ENCODE measurements at places on chromosomes 5 and 9.
A peak's percentile ranks its signal among the peaks of the same experiment; 100 is the strongest.

DNA sequence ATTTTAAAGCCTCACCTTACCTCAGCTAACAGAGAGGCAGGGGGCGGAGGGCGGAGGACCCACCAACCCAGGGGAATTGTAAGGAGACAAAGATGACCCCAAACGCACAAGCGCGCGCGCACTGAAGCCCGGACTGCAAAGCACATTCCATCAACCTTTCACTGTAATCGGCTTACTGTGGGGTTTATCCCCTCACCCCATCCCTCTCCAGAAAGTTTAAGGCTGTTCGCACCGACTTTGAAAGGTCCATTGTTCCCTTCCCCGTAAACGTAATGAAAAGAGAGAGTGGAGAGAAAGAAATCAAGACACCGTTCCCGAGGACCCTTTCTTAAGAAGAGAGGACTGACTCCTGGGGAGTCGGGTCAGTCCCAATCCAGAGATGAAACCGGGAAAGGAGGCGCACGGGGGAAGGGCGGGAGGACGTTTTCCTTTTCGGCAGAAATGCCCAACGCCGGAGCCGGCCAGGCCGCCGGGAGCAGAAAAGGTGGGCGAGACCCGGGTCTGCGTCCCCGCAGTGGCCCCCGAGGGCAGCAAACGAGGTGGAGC, 464 bp downstream of the CEMIP2 start:
- no peak for DNase-seq

DNA sequence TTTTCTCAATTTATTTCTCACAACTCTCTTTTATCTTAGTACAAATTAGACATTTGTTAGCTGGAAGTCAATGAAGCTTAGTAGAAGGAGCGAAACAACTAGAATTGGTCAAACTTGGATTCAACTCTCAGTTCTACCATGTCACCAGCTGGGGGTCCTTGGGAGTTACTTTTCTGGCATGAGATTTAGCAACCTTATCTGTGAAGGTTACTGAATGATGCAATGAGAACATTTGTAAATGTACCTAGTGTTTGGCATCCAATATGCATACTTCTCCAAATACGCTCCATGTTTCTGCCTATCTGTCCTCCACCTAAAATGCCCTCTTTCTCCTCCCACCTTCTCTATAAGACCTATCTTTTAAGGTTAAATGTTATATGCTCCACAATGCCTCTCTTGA, 6.3 kb downstream of the HNRNPA0 start:
- DNase-seq: no peak

DNA sequence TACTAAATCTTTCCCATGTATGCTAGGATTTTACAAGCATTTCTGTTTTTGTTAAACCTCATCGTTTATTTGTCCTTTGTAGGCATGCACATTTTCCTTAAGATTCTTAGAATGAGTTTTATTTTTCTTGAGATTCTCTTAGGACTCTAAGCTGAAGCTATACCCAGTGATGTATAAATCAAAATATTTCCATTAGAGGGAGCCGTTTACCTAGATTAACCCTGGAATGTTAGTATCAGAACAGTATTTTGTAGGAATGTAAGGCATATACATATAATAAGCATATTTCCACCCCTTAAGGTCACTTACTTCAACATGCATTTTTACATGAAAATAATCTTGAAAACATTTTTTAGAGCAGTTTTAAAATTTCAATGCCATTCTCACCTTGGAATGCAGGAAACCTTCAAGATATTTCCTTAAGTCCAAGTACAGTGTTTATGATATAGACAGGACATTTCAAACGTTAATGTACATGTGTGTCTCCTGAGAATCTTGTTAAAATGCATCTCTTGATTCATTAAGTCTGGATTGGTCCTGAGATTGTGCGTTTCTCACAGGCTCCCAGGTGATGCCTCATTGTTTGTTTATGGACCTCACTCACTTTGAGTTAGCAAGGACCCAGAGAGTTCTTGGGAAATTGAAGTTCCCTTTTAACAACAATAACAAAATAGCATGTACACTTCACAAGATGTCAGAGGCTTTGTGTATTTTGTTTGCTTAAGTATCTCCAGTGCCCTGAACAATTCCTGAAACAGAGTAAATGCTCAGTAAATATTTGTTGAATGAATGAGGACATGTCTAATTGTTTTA, 34.9 kb upstream of the FCHO2 start:
- no peak for DNase-seq

- no peak for DNase-seq
These were observed 111.8 kb downstream of the UNC13B start for GRCh38 chr9:35273591-35273990.

GRCh38 chr5:33032271-33033070, 321.4 kb downstream of the NPR3 start:
- no peak for DNase-seq

GRCh38 chr5:136028782-136029742, at the start of gene TGFBI:
TGFBI (plus strand) TSS chr5:136028988; CDS start chr5:136029056, 68 bp downstream.
- DNase-seq: peak; percentile 10

- no peak for DNase-seq
These were observed 34.0 kb upstream of the ZNF484 start for GRCh38 chr9:92911511-92912475.

DNA sequence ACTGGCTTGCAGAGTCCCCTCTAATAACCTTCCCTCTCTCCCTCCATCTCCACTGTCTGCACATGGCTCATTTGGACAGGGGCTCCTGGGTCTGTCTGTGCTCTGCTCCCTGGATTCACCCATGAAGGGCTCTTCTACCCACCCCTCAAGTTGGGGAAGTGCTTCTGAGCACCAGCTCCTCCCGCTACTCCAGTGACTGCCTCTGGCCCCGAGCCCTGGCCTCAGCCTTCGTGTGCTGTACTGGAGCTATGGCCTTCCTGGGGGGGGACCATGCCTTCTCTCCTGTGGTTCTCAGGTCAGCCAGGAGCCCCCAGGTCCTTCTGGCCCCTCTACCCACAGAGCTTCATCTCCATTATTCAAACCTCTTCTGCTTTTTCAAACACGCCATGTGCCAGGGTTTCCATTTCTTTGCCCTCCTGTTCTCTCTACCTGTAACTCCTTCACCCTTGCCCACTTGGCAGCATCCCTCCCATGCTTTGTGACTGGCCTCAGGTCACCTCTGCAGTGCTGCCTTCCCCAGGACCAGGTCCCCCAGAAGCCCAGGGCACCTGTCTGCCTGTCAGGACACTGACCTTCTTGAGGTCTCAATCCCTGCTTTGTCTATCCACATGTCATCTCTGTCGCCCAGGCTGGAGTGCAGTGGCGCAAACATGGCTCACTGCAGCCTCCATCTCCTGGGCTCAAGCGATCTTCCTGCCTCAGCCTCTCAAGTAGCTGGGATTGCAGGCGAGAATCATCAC, 9.5 kb downstream of the SH3PXD2B start:
- DNase-seq: no peak

GRCh38 chr5:140151144-140152021, 23.6 kb upstream of the CYSTM1 start:
- no peak for DNase-seq
